ENCODE measurements at places on chromosomes 11 and 22. TPM values are rescaled to one million over a fixed set of nuclear protein-coding genes. Genes with fewer than 3 reads are reported as not detected.

The DDI1 gene
- polyA plus RNA-seq, result not detected

The PATE4 gene
- polyA plus RNA-seq, result not detected

- H3K27me3 ChIP-seq, result peaks cover 57% of the 10 kb centered on the region
- DNase-seq, result peak; percentile 22
- H3K36me3 ChIP-seq, result no peaks in the 10 kb centered on the region
- H3K4me1 ChIP-seq, result peaks cover 12% of the 10 kb centered on the region
Observed at GRCh38 chr11:119144825-119145486, 3.9 kb upstream of the ABCG4 start.

- H3K4me1 ChIP-seq, result peaks cover 21% of the 10 kb centered on the region
- no peak overlapping the region for H3K4me3 ChIP-seq
- no peak for DNase-seq
- no peaks in the 10 kb centered on the region for H3K27me3 ChIP-seq
Observed at GRCh38 chr11:116910378-116910777, 73.0 kb upstream of the APOA1 start.

DNA sequence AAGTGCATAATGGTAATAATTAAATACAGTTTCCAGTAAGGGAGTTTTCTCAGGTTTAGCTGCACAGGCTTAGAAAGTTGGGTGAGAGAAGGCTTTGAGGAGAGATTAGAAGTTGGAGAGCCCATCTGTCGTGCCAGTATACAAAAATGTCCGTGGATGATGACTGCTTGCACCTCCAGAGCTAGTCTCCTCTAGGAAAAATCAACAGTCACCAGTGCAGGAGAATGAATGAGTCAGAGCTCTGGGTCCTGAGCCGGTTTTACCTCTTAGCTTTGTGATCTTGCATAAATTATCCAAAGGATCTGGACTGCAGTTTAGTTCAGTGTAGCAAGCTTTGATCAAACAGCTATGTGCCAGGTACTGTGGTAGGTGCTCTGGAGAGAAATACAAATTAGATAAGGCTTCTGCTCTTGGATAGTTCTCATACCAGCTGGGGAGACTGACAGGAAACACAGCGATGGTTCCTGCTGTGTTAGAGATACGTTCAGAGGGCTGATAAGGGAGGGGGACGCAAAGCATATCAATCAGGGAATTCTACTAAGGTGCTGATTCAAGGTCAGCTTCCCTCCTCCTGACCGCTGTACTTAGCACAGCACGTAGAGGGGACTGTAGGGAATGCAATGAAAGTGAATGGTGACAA is 125.9 kb downstream of the TEAD1 start:
- no peak overlapping the region for H3K4me3 ChIP-seq
- peaks cover 25% of the 10 kb centered on the region for H3K27me3 ChIP-seq
- no peaks in the 10 kb centered on the region for H3K36me3 ChIP-seq
- no peaks in the 10 kb centered on the region for H3K4me1 ChIP-seq
- H3K27ac ChIP-seq, result no peak overlapping the region
- DNase-seq, result no peak

- no peaks in the 10 kb centered on the region for H3K27me3 ChIP-seq
- no peaks in the 10 kb centered on the region for H3K36me3 ChIP-seq
- DNase-seq, result no peak
- peak overlapping the region; percentile 66 for H3K4me3 ChIP-seq
Observed at GRCh38 chr22:42074846-42075676, 1.0 kb downstream of the PHETA2 start.

- H3K27me3 ChIP-seq, result no peaks in the 10 kb centered on the region
- no peak overlapping the region for H3K4me3 ChIP-seq
- no peaks in the 10 kb centered on the region for H3K36me3 ChIP-seq
Observed at GRCh38 chr11:84590106-84590505, 1037.0 kb downstream of the DLG2 start.

DNA sequence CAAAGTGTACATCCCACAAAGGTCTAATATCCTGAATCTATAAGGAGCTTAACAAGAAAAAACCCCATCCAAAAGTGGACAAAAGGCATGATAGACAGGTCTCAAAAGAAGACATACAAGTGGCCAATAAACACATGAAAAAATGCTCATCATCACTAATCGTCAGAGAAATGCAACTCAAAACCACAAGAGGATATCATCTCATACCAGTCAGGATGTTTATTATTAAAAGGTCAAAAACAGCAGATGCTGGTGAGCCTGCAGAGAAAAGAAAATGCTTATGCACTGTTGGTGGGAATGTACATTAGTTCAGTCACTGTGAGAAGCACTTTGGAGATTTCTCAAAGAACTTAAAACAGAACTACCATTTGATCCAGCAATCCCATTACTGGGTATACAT is 12.7 kb downstream of the LGALS12 start:
- H3K36me3 ChIP-seq, result peaks cover under 1% of the 10 kb centered on the region
- DNase-seq, result no peak
- no peaks in the 10 kb centered on the region for H3K4me1 ChIP-seq

DNA sequence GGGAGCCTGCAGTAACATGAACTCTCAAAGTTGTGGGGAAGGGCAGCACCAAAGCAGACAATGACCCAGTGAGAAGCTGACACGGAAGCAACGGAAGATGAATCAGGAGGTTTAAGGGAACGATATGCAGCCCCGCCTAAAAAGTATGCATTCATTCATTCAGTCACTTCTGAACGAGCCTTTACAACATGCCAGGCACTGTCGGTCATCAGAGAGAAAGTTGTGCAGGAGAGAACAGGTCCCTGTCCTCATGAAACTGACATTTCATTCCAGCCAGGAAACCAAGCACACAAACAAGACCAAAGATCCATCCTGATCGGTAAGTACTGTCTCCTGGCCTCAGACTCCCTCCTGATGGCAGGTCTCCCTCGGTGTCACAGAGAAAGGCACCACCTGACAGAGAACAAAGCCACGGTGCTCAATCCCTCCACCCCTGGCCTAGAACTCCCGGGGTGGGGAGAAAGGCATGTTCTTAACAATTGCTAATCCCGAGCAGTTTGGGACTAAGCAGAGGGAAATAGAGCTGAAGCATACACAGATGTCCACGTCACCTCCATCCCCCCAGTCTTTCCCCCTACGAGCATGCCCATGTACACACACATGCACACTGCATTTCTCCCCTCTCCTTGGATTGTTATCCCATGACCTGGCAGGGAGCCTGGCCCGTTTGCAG is 49.3 kb downstream of the LRFN4 start:
- H3K4me3 ChIP-seq, result no peak overlapping the region
- H3K36me3 ChIP-seq, result no peaks in the 10 kb centered on the region
- peaks cover 8% of the 10 kb centered on the region for H3K27me3 ChIP-seq
- no peaks in the 10 kb centered on the region for H3K4me1 ChIP-seq

The INSC gene
- polyA plus RNA-seq, result not detected

- H3K36me3 ChIP-seq, result no peaks in the 10 kb centered on the region
- H3K27ac ChIP-seq, result no peak overlapping the region
- DNase-seq, result no peak
- H3K27me3 ChIP-seq, result no peaks in the 10 kb centered on the region
- no peaks in the 10 kb centered on the region for H3K4me1 ChIP-seq
Observed at GRCh38 chr11:87926250-87926970, 248.8 kb downstream of the RAB38 start.

The APOBEC3F gene
- polyA plus RNA-seq, result 33.0 TPM

The GTSE1 gene
- 0.11 TPM for polyA plus RNA-seq

GRCh38 chr11:73384125-73384441 is 7.9 kb downstream of the RELT start:
- no peaks in the 10 kb centered on the region for H3K36me3 ChIP-seq
- H3K27me3 ChIP-seq, result no peaks in the 10 kb centered on the region
- DNase-seq, result no peak
- peak overlapping the region; percentile 29 for H3K4me3 ChIP-seq

DNA sequence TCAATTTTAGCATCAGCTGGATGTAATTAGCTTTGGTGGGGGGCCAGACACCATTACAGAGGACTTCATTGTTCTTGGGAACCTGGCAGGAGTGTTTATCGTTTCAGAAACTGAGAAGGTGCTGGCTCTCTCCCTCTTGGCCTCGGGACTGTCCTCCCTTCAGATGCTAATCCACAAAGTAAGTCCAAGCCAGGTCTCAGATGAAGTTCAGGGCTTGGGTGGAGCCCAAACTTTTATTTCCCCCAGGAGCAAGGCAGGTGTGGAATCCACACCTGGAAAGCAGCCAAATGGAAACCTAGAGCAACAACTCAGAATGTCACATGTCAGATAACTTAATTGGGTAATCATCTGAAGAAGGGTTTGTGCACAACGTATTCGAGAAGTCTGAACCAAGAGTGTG is 119.2 kb downstream of the ME3 start:
- no peaks in the 10 kb centered on the region for H3K4me1 ChIP-seq
- H3K4me3 ChIP-seq, result no peak overlapping the region
- H3K36me3 ChIP-seq, result no peaks in the 10 kb centered on the region
- no peak overlapping the region for H3K27ac ChIP-seq
- DNase-seq, result no peak

DNA sequence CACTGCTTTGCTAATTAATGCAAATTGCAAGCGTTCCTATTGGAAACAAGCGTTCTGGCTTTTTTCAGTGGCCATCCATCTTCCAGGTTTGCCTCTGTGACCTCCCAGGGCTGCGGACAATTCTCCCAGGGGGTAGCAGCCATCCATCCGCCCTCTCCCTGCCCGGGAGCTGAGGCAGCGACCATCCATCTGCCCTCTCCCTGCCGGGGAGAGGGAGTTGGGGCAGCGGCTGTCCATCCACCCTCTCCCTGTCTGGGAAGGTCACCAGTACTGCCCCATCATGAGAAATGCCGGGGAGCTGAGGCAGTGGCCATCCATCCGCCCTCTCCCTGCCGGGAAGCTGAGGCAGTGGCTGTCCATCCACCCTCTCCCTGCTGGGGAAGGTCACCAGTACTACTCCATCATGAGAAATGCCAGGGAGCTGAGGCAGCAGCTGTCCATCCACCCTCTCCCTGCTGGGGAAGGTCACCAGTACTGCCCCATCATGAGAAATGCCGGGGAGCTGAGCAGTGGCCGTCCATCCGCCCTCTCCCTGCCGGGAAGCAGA is 394.7 kb downstream of the BRD1 start:
- H3K4me1 ChIP-seq, result no peaks in the 10 kb centered on the region
- no peak for DNase-seq
- no peak overlapping the region for H3K27ac ChIP-seq
